ENCODE measurements at places on chromosomes 7 and 10. TPM values are rescaled to one million over a fixed set of nuclear protein-coding genes. Genes with fewer than 3 reads are reported as not detected.

The VWDE gene
- total RNA-seq: 0.12 TPM

The INMT gene
- total RNA-seq: 218 TPM

The LLCFC1 gene
- total RNA-seq: not detected

The KIAA1549 gene
- 1.3 TPM for total RNA-seq

The SEMA4G gene
- 0.47 TPM for total RNA-seq

The GIMAP1 gene
- total RNA-seq: 2.1 TPM

The CHST15 gene
- total RNA-seq: 35.7 TPM

The SPDYE5 gene
- not detected for total RNA-seq

The PSD gene
- total RNA-seq: 1.6 TPM

The MRC1 gene
- 140 TPM for total RNA-seq

The C7orf33 gene
- not detected for total RNA-seq

The NOLC1 gene
- total RNA-seq: 35.3 TPM

The ANKRD30A gene
- 1.3 TPM for total RNA-seq

The TSPAN12 gene
- total RNA-seq: 21.3 TPM

The PSMG3 gene
- 30.9 TPM for total RNA-seq

The GNG11 gene
- total RNA-seq: 23.9 TPM

The TMEM184A gene
- 3.1 TPM for total RNA-seq

The UNCX gene
- total RNA-seq: not detected

The STEAP1 gene
- 23.1 TPM for total RNA-seq

The PTPRZ1 gene
- 0.32 TPM for total RNA-seq

The EPO gene
- total RNA-seq: not detected

The TUBAL3 gene
- not detected for total RNA-seq

The RASSF4 gene
- 229 TPM for total RNA-seq

The CNTNAP2 gene
- not detected for total RNA-seq

The OLAH gene
- not detected for total RNA-seq

The OR9A2 gene
- total RNA-seq: not detected

The LRRC17 gene
- 2.6 TPM for total RNA-seq

The C10orf62 gene
- 1.2 TPM for total RNA-seq

The TNRC18 gene
- total RNA-seq: 26.4 TPM

The HMX3 gene
- not detected for total RNA-seq

The MORN4 gene
- 2.0 TPM for total RNA-seq

The AKR1D1 gene
- not detected for total RNA-seq

The SPDYE2B gene
- not detected for total RNA-seq

The PDK4 gene
- total RNA-seq: 996 TPM
